NCI-H524 treated with DMSO at 0.1 percent for 48 hours (cell line): ENCODE measurements at places on chromosomes 2 and 18.
A peak's percentile ranks its signal among the peaks of the same experiment; 100 is the strongest.

DNA sequence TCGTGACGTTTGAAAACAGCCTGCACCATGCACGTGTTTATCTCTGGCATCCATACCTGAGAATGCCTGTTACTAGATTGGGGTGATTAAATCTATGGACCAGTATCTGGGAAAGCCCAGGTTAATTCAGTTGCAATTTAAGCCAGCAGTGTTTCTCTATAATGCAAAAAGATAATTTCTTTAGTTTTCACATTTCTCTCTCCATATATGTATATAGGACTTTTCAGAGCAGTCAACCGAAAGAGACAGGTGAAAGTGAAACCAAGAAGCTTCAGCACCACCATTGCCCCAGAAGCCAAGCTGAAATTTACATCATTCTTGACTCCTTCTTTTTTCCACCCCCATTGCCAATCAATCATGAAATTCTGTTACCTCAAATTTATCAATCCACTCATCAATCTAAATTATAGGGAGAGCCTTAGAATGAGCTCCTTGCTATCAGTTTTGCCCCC lies 2.7 kb upstream of the LRP2 start:
- no peak for DNase-seq

GRCh38 chr2:25582077-25582830 lies 91.1 kb downstream of the DTNB start:
- DNase-seq, result no peak

- DNase-seq, result no peak
Observed at GRCh38 chr2:7599462-7600258, 682.4 kb downstream of the RNF144A start.

- no peak for DNase-seq
Observed at GRCh38 chr2:98743835-98744234, 12.9 kb upstream of the MGAT4A start.

- no peak for DNase-seq
Observed at GRCh38 chr2:157871415-157871814, 4.7 kb downstream of the ACVR1 start.

DNA sequence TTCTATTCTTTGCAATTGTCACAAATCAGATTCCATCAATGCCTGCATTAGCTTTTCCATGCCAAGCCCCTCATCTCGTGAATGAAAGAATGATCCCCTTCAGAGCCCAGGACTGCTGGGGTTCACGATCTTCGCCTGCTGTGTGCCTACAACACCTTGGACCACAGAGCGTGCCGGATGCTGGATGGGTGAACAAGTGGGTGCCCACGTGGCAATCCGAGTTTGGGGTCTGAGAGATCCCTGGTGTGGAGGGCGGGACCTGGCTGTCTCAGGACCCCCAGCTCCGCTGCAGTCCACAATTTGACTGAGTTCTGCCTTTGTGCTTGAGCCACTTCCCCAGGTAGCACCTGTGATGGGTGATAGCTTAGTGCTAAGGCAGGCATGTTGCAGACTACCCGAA lies 317.0 kb downstream of the GALR1 start:
- DNase-seq, result no peak

DNA sequence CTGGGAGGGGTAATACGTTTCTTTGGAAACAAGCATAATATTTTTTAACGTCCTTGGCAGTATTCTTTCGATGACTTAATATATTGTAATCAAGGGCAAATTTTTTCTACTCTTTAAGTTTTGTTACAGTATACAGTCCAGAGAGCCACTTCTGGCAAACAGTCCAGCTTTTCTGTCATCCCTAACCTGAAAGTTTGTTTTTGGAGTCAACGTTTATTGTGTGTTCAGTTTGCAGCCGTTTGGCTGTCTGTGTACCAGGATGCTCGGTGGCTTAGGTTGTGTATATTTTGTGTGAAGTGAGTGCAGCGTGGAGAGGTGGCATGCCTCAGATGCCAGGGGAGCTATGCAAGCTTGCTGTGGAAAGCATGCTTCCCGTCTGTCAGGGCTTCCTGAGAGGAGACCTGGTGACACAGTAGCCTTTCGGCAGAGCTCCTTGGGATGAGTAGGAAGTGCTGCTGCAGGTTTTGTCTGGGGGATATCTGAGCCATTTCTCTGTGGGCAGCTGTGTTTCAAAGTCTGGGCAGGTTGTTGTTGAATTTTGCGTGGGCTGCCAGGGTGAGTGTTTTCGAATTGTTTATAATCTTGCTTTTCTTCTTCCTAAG lies 14.7 kb downstream of the MAP3K20 start:
- no peak for DNase-seq

- no peak for DNase-seq
Observed at GRCh38 chr2:168220965-168221819, 26.2 kb downstream of the STK39 start.

GRCh38 chr18:73893880-73894279 lies 253.8 kb downstream of the FBXO15 start:
- no peak for DNase-seq

- no peak for DNase-seq
Observed at GRCh38 chr2:25164561-25164960, 3.8 kb downstream of the POMC start.

- DNase-seq, result no peak
Observed at GRCh38 chr18:22173221-22173927, 4.0 kb downstream of the GATA6 start.

- no peak for DNase-seq
Observed at GRCh38 chr18:12656938-12657683, 796 bp downstream of the SPIRE1 start.

- DNase-seq, result no peak
Observed at GRCh38 chr2:97701851-97702465, 11.4 kb upstream of the ZAP70 start.

DNA sequence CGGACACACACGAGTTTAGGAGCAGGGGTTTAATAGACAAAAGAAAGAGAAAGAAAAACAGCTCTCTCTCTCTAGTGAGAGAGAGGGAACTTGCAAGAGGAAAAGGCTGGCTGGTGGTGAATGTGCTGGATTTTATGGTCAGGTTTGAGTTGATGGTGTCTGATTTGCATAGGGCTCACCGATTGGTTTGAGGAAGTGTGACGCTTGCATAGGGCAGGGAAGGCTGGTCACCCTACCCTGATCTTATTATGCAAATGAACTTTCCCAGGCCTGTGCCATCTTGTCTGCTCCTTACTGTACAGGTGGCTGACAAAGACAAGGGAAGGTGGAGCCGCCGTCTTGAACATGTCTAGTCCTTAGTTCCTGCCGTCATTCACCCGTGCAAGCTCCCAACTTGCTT lies 408.9 kb downstream of the RIT2 start:
- DNase-seq, result peak; percentile 85

- no peak for DNase-seq
Observed at GRCh38 chr2:21281791-21282514, 158.2 kb downstream of the TDRD15 start.

GRCh38 chr2:155965415-155966063 lies 367.0 kb downstream of the NR4A2 start:
- DNase-seq, result no peak

DNA sequence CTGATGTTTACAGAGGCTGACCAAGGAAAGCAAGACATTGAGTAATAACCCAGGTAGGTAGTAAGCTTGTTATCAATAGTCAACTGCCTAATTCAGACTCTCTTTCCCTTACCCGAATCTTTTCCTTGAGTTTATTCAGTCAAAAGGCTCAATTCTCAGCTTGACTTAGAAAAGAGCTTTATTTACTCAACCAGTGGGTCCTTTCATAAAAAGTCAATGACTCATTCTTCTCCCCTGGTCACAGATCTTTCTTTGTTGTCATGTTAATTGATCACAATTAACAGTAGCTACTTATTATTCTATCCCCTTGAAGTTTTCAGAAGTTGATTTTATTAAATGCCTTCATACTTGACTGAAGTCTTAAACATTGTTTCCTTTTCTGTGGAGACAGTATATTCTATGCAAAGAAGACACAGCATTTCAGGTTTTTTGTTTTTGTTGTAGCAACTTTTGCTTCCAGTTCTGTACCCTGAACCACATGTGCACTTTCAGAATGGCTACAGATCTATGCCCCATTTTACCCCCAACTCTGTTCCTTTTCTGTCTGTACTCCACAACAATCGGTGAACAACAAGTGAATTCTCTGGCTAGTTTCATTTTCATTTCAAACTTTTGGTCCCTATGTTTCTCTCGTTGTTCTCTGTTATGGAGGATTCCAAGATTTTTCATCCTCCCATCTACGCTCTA lies 428.3 kb downstream of the NCKAP5 start:
- no peak for DNase-seq

GRCh38 chr2:234821946-234822475 lies 129.8 kb upstream of the SH3BP4 start:
- DNase-seq, result no peak

DNA sequence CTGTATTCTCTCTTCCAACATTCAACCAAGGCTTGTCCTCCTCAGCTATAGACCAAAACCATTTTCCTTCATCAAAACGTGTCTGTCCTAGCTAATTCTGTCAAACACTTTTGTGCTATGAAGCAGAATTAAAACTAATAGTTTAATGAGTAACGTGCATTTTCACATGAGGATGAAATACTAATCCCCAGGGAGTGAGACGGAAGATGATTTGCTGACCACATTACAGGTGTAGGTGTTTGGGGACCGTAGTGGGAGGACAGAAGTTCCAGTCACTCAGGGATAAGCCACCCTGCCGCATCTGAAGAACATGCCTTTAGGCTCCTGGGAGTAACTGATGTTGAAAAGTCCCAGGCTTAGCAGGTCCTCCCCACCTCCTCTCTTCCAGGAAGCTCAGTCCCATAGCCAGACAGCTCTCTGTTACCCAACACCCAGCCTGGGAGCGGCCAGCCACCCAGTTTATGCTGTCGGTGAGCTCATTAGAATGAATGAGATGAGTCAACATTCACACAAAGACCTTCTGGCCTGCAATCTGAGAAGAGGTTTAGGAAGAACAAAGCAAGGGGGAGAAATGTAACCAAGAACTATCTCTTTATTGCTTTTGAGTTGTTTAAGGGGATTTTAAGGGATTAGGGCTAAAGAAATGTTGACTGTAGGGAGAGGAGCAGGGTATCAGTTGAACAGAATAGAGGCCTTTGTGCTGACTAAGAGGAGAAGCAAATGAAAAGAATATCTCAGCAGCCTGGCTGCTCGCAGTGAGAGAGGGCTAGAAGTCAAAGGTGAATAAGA lies 122.5 kb downstream of the FOXI3 start:
- DNase-seq, result peak; percentile 22

DNA sequence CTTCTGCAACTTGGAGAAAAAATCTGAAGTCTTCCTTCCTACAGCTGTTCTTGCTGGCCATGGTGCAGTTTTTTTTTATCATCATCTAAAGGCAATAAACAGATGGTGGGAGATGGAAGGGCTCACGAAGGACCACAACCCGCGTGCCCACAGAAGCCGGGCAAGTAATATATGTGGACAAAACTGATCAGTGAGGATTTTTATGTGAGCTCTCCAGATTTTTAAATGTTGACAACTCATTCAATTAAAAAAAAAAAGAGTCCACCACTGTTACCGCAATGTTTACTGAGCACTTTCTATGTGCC lies 55.9 kb upstream of the CREB1 start:
- no peak for DNase-seq

- no peak for DNase-seq
Observed at GRCh38 chr2:190533175-190533967, 1.2 kb downstream of the NEMP2 start.

GRCh38 chr2:148259674-148260073 lies 238.8 kb downstream of the MBD5 start:
- no peak for DNase-seq

- no peak for DNase-seq
Observed at GRCh38 chr2:176733698-176734430, 464.6 kb downstream of the MTX2 start.

GRCh38 chr2:173388795-173389194 lies 34.1 kb downstream of the CDCA7 start:
- DNase-seq, result no peak

- no peak for DNase-seq
Observed at GRCh38 chr2:199739413-199740110, 111.4 kb downstream of the FTCDNL1 start.

- no peak for DNase-seq
Observed at GRCh38 chr2:195903956-195904355, 164.7 kb downstream of the DNAH7 start.

DNA sequence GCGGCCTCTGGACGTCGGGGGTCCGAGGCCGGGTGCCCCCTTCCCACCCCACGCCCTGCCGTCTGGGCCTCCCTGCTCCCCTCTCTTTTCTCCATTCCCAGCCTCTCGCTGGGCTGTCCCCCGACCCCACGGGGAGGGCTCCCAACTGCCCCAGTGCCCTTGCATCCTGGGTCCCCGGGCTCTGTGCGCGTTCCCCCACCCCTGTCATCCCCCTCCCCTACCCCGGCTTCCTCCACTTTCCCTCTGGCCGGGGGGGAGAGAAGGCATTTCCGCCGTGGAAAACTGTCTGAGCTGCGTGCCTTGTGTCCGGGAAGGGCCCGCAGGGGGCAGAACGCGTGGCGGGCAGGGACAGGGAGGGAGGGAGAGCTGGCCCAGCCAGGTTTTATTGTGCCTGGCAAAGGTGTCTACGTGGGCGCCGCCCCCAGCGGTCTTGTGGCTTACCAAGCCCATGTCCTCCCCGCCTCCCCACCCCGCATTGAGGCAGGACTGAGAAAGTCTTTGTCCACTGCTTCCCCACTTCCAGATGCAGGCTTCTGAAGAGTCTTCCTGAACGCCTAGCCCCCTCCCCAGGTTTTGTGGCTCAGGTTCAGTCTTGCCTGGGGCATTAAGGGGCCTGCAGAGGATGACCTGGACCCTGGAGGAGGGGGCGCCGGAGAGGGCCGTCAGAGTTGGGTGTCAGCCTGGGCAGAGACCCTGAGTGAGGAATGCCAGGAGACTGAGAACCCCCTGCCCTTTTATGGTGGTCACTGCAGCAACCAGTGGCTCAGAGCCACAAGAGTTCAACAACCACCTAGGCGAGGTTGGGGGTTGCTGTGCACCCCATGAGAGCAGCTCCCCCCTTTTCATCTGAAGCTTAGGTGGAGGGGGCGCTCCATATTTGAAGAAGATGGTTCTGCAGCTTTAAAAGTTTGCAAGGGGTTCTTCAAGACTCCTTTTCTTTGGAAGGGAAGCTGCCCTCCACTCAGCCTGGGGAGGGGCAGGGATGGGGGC lies 1.3 kb downstream of the ITM2C start:
- no peak for DNase-seq

- no peak for DNase-seq
Observed at GRCh38 chr2:228541789-228542188, 360.3 kb upstream of the SPHKAP start.

GRCh38 chr18:38413193-38413592 lies 847.6 kb upstream of the CELF4 start:
- DNase-seq, result no peak

GRCh38 chr2:216047397-216047796 lies 34.0 kb upstream of the MREG start:
- no peak for DNase-seq
